Activated CD8-positive, alpha-beta memory T cell treated with anti-CD3 and anti-CD28 coated beads for 24 hours (primary cell): ENCODE measurements at places on chromosomes 2 and 18.

DNA sequence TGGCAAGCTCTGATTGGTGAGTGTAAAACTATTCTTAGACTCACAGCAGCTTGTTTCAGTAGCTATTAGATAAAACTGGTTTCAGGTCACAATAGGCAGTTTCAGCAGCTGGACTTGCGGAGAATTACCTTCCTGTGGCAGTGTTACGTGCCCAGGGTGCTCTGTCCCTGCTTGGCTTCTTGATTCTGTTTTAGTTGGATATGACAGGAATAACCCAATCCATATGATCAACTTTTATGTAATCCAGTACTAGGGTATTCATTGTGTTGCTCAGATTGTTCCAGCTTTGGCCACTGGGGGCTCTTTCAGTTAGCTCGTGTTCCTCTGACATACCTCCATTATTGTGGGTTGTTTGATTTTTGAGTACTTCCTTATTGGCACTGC lies 43.1 kb downstream of the INPP4A start:
- DNase-seq: no peak

DNA sequence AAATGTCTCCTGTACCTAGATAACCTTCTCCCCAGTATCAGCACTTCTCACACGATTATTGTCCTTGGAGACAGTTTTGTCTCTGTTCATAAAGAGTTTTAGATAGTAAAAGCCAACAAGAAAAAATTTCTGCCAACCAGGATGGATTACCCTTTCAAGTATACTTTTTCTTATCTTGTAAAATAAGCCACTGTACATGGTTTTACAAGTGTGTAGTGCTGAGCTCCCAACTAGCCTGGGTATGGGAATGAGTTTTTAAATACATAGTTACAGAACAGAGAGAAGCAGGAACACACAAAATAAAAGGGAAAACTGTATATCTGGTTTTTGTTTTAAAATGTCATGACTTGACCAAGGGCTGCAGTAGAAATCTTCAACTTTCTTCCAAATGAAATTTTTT lies 76.7 kb downstream of the C18orf54 start:
- DNase-seq: no peak

GRCh38 chr2:17296686-17297085 lies 221.6 kb downstream of the RAD51AP2 start:
- DNase-seq: no peak

DNA sequence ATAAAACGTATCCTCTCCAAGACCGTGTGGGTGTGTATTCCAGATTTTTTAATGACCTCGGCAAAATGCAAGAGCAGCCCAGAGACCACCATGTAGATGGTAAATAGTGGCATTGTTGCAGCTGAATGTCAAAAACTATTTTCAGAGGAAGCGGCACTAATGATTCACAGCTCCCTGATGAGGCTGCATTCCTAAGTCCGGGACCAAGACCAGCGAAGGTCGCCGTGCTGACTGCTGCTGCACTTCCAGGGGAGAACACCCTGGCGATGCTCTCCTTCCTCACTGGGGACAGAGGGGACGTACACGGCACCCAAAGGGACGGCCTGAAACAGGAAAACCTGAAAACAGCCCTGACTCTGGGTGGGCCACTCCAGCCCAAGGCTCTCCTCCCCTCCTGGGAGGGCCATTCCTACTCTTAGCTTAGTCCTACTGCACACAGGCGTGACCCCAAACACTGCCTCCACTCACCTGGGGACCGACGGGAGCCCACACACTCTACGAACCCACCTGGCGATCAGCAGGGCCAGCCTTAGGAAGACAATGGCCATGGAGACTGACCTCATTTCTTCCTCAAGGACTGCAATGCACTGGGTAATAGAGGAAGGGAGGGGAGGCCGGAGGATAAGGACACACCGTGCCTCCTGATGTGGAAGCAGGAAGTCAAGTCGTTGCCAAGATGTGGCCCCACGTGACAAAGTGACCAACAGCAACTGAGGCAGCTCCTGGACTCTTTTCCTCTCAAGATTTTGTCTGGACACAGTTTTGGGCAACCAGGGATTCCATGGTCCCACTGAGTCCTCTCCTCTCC lies 82.8 kb downstream of the ZNF516 start:
- DNase-seq: peak; percentile 55

- DNase-seq: no peak
Observed at GRCh38 chr2:43592443-43592842, 3.4 kb downstream of the THADA start.

GRCh38 chr2:67825476-67825875 lies 237.3 kb downstream of the C1D start:
- DNase-seq: no peak

GRCh38 chr18:34901299-34901698 lies 139.9 kb upstream of the MAPRE2 start:
- DNase-seq: no peak

DNA sequence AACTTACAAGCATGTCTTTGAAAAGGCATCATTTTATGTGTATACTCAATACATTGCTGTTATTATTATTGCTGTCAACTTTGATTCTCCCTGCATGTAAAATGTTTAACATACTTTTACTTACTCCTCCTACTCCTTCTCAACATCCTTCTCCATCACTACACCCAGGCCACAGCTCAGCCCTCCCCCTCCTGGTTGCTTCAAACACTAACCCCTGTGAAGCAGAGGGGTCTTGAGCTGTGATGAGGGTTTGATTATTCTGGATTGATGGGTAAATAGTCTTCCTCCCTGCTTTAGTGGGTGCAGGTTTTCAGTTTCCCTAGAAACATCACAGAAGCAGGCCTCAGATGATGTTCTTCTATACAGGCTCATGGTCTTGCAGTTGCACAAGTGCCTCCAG lies 221.0 kb downstream of the OSR1 start:
- no peak for DNase-seq

- DNase-seq: no peak
Observed at GRCh38 chr18:26405190-26405801, 143.1 kb downstream of the KCTD1 start.

GRCh38 chr2:107362993-107363392 lies 463.7 kb upstream of the RGPD4 start:
- no peak for DNase-seq

- DNase-seq: no peak
Observed at GRCh38 chr2:125696560-125696959, 959.4 kb upstream of the GYPC start.

GRCh38 chr2:120539424-120539936 lies 193.5 kb downstream of the INHBB start:
- DNase-seq: no peak

DNA sequence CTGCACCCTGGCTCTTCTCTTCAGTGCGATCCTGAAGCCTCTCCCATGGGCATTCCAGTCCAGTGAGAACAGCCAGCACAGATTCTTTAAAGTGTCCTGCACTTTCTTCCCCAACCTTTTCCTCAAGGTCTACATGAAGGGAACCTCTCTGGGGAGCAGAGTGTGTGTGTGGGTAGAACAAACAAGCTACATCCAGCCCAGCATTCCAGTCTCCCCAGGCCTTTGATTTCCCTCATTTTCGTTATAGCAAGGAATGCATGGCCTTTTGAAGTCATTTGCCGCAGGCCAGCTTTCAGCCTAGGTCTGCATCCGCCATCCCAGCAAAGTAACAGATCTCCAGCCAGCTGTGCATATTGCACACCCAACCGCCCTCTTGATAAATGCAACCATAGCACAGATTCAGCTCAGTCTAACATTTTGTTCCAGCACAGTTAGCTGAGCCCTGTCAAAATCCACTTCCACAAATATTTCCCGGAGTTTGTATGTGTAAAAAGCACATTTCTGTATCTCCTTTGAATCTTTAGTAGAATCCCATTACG lies 44.6 kb downstream of the CD8B2 start:
- no peak for DNase-seq

DNA sequence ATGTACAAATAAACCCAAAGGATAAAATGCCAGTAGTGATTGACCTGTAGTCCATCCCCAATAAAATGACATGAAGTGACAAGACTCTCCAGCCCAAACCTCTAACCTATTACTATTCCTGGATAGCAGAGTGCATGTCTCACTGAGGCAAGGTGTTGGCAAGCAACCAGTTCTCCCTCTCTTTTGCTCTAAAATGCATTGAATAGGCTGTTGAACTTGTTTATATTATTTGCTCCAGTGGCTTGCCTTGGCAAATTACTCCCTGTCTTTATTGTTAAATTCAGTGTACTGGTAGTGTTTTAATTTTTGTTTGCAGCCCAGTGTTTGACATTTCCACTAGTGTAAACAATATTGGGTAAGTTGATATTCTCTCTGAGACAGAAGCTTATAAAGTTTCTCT lies 70.5 kb downstream of the CSRNP3 start:
- DNase-seq: no peak

- no peak for DNase-seq
Observed at GRCh38 chr2:54106631-54107454, 8.6 kb upstream of the ACYP2 start.

GRCh38 chr2:62467475-62468321 lies 38.3 kb downstream of the TMEM17 start:
- DNase-seq: no peak

DNA sequence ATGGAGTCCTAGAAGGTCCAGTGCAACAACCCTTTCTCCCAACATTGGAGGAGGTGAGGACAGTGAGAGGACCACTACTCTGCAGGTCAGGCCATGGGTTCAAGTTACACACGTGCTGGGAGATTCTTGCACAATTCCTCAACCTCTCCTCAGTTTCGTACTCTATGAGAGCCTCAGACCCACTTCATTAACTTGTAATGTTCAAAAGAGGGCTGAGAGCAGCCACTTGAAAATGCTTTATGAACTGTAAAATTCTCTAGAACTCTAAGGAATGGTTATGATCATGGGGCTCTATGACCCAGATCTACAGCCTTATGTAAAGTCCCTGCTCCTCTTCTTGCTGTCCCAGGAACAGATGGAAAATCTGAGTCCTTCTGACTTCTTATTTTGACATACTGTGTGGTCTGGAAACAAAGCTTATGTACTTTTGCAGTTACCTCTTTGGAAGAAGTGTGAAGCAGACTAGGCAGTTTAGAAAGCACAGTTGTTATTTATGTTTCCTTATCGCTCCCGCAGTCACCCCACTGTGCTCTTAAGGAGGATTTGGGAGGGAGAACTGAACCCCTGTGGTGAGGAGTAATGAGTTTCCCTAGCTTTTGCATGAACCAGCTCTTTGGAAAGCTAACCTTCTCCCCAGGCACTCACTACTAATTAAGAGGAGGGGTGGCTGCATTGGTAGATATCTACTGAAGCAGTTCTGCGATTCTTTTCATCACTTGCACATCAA lies 296.6 kb downstream of the LRRTM1 start:
- DNase-seq: no peak

DNA sequence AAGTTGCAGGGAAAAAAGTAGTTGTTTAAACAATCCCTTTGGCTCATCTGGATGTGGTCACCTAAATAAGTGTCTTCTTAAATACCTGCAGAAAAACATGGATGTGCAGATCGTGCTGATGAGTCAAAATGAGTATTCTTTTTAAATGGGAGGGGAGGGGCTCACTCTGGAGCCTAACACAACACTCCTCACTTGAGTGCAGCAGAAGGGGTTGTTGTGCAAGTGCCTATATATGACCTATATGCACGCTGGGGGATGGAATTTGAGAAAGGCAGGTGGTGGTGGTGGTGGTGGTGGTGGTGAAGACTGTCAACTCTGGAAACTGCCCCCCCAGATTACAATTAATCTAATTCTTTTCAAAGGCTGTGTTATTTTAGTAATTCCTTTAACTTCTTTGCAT lies 77.9 kb upstream of the FAM124B start:
- no peak for DNase-seq

GRCh38 chr18:5627776-5628511 lies 84.1 kb upstream of the EPB41L3 start:
- DNase-seq: no peak

GRCh38 chr2:187499941-187500532 lies 52.0 kb upstream of the CALCRL start:
- DNase-seq: peak; percentile 63

DNA sequence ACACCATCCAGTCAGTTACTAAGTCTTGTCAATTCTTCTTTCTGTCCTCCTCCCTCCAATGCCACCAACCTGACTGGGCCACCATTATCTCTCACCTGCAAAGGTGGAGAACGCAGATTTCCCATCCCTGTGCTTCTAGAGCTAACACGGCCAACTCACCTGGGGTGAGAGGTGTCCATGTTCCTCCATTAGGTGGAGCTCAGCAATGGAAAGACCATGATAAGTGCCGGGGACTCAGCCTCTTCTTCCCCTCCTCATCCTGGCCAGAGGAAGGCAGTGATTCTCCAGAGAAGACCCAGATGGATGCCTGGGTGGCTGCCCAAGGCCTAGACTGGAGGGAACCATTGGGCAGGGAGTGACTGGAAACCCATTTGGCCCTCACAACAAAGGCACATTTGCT lies 48.1 kb upstream of the SLC1A4 start:
- DNase-seq: no peak

DNA sequence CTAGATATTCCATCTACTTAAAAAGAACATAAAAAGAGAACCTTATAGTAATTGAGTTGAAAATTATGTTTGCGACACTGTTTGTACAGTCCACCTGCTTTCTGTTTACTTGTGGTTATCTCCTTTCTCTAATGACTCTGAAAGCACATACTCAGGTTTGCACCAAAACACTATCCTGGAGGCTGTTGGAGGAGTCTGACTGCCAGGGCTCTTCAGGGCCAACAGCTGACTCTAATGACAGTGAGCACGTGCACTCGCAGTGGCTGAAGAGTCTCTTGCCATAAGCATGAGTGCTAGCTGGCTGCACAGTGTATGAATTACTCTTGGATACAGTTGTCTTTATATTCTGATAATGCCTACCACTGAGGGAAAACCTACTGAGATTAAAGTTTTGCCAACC lies 16.7 kb upstream of the GLS start:
- DNase-seq: no peak

DNA sequence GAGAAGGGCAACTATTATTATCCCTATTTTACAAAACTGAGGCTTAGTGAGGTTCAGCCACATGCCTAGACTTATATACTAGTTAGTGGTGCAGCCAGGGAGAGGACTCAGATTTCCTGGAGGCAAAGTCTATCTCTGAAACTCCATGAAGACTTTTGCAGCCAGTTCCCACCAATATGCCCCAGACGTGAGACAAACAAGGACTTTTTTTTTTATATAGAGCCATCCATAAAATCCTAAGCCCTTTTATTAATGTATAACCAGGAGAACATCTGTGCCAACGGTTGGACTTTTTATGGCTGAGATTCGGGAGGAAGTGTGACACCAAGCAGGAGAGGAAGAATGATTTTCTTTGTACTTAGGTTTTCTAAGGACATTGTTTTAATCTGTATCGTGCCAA lies 29.9 kb downstream of the LIPG start:
- no peak for DNase-seq

GRCh38 chr2:171966688-171967087 lies 33.1 kb upstream of the METAP1D start:
- DNase-seq: no peak

GRCh38 chr18:10064267-10064666 lies 150.5 kb downstream of the VAPA start:
- no peak for DNase-seq

- no peak for DNase-seq
Observed at GRCh38 chr2:73089270-73090030, 17.9 kb upstream of the SFXN5 start.

DNA sequence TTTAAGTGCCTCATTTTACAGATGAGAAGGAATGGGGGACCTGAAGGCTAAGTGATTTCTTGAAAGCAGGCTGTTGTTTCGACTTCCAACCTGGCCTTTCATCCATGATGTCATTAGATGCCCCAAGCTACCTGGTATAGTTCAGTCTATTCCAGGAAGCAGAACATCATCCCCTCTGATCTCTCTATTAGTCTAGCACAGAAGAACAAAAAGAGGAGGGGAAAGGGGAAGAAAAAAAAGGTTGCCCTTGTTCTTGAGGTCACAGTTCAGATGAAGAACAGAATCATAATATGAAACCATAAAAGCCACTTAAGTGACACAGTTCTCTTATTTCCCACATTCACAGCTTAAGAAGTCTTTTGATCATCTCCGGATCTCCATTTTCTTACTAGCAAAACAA lies 386.2 kb upstream of the HNRNPA3 start:
- DNase-seq: no peak
